ENCODE measurements at places on chromosomes 6 and 20. TPM values are rescaled to one million over a fixed set of nuclear protein-coding genes. Genes with fewer than 3 reads are reported as not detected.

The HCRTR2 gene
- not detected for total RNA-seq

The MDFI gene
- 2.9 TPM for total RNA-seq

The EFCAB8 gene
- total RNA-seq: not detected

The TRIM10 gene
- total RNA-seq: not detected

The ITPR3 gene
- 12.8 TPM for total RNA-seq

The NQO2 gene
- 25.2 TPM for total RNA-seq

The LST1 gene
- not detected for total RNA-seq

The OCSTAMP gene
- total RNA-seq: not detected

The CABLES2 gene
- 3.6 TPM for total RNA-seq

The ATP9A gene
- 21.8 TPM for total RNA-seq

The WFDC12 gene
- total RNA-seq: not detected

The PAK5 gene
- not detected for total RNA-seq

The CLIC1 gene
- 305 TPM for total RNA-seq

The NKAIN4 gene
- not detected for total RNA-seq

The TGIF2 gene
- total RNA-seq: 7.4 TPM

The ADGB gene
- not detected for total RNA-seq

The VGLL2 gene
- not detected for total RNA-seq

The FUCA2 gene
- 38.5 TPM for total RNA-seq

The TNXB gene
- 35.8 TPM for total RNA-seq

The HLA-F gene
- 13.2 TPM for total RNA-seq

The GPX5 gene
- not detected for total RNA-seq

The SLC24A3 gene
- total RNA-seq: not detected

The KCNB1 gene
- total RNA-seq: 0.94 TPM

The TOX2 gene
- 5.0 TPM for total RNA-seq

The SLC44A4 gene
- total RNA-seq: not detected

The SRMS gene
- total RNA-seq: not detected
